Mononuclear cell (primary cell): ENCODE measurements at places on chromosomes 2 and 18. TPM values are rescaled to one million over a fixed set of nuclear protein-coding genes. Genes with fewer than 3 reads are reported as not detected.

Gene REEP1
- 0.63 TPM for total RNA-seq

Gene TMEFF2
- total RNA-seq, result not detected

Gene CCL20
- 130 TPM for total RNA-seq

Gene CCDC141
- 33.9 TPM for total RNA-seq

Gene EHD3
- total RNA-seq, result 8.2 TPM

Gene APOB
- total RNA-seq, result not detected

Gene PLGLB1
- total RNA-seq, result 2.7 TPM

Gene UGT1A10
- total RNA-seq, result not detected

Gene C2orf81
- total RNA-seq, result 0.94 TPM

Gene RIOK3
- 275 TPM for total RNA-seq

Gene GTF2A1L
- total RNA-seq, result not detected

Gene CKAP2L
- total RNA-seq, result 0.21 TPM

Gene ERCC3
- 45.3 TPM for total RNA-seq

Gene WDR7
- 52.7 TPM for total RNA-seq

Gene GRB14
- 2.0 TPM for total RNA-seq

Gene CAPN14
- total RNA-seq, result 0.21 TPM

Gene ZBTB7C
- not detected for total RNA-seq

Gene TUBB8B
- total RNA-seq, result not detected

Gene DAW1
- total RNA-seq, result not detected

Gene DDX1
- total RNA-seq, result 55.5 TPM

Gene SERPINB10
- 5.7 TPM for total RNA-seq

Gene HOXD12
- total RNA-seq, result not detected

Gene LYG2
- not detected for total RNA-seq
